NCI-H146 (cell line): ENCODE measurements at places on chromosomes 16 and 17.
A peak's percentile ranks its signal among the peaks of the same experiment; 100 is the strongest.

- peak; percentile 66 for DNase-seq
Observed at GRCh38 chr17:7912927-7913524, 3.1 kb downstream of the RNF227 start.

DNA sequence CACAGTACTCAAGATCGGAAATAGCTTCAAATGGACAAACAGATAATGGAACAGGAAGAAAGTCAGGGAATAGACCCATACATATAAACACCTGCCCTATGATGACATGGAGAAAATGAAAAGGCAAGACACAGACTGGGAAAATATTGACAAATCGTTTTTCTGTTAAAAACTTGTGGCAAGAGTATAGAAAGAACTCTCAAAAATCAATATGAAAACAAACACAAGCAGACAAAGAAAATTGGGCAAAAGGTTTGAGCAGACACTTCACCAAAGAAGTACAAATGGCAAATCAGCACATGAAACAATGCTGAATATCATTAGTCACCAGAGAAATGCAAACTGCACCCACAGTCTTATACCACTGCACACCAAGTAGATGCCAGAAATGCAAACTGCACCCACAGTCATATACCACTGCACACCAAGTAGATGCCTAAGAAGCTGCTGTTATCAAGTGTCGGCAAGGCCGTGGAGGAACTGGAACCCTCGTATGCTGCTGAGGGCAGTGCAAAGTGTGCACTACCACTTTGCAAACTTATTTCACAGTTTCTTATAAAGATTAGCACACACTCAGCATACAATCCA is 123.5 kb upstream of the CHMP6 start:
- peak; percentile 25 for DNase-seq

DNA sequence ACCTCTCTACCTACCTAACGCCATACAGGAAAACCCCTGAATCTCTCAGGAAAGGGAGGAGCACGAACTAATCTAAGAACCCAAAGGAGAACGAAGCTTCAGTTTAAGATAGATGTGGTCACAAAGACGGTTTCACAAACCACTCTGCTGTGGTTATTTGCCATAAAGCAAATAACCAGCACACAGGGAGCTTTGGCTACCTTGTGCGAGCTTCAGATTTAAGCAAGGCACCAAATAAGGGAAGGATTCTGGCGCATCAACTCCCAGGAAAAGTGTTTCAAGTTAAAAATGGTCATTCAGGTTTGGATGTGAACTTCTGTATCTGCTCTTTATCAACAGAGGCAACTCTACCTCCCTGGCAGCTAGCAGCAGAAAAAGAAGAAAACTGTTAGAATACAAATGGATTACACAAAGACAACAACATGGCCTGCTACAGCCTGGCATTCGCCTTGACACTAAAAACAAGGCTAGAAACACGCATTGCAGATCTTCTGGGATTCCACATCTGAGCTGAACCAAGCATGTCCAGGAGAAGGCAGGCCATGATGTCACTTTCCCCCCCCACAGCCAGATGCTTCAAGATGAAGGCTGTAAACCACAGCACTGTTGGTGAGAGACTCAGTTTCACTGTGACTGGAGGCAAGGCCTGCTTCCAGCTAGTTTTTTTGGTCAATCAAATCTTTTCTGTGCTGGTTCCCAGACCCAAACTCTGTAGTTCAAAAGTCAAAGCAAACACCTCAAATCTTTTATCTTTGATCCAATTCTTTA is 43.6 kb downstream of the SMG6 start:
- DNase-seq = no peak

- no peak for DNase-seq
Observed at GRCh38 chr17:30975042-30975820, 4.4 kb downstream of the RNF135 start.

GRCh38 chr17:11264183-11264871 is 23.3 kb downstream of the SHISA6 start:
- no peak for DNase-seq

- no peak for DNase-seq
Observed at GRCh38 chr16:2813771-2814221, 3.2 kb upstream of the PRSS21 start.

DNA sequence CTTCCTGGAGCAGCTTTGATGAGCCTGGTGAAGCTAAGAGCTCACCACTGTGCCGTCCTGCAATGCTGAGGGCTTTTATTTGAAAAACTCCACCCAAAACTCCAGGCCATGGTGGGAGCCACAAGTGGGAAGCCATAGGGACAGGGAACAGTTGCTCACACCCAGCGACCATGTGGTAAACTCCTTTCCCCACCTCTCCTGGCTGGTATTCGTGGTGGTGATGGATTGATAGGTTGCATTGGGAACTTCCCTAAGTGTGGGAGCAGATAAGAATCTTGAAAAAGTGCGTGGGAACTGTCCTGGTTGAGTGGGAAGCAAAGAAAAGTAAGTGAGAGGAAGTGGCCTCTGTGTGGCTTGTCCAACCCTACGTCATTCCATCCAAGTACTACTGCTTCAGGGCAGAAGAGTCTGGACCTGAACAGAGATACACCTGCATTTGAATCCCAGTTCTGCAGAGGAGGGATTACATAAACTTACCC is at the start of gene CCL1:
TSS of gene CCL1 (minus strand) at position 51 of the 479 bp plus-strand sequence. CDS start 72 bp downstream, outside the sequence.
- DNase-seq = no peak

DNA sequence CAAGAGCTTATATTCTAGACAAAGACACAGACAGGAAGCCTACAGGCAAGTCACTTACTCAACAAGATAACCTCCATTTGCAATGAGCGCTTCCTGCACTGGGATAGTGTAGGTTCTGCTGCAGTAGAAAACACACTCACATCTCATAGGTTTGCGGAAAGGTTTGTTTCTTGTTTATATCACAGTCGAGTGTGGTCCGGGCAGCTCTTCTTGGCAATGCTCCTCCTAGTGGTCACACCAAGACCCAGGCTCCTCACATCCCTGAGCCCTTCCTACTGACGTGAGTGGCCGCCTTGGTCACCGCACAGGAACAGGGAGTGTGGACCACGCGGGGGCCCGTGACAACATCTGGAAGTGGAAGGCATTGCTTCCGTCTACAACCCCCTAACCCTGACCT is 48.0 kb upstream of the RBFOX3 start:
- no peak for DNase-seq
